ENCODE measurements at places on chromosomes 4 and X.

- DNase-seq, result no peak
Measured at GRCh38 chrX:10095698-10096432, 60.9 kb upstream of the CLCN4 start.

DNA sequence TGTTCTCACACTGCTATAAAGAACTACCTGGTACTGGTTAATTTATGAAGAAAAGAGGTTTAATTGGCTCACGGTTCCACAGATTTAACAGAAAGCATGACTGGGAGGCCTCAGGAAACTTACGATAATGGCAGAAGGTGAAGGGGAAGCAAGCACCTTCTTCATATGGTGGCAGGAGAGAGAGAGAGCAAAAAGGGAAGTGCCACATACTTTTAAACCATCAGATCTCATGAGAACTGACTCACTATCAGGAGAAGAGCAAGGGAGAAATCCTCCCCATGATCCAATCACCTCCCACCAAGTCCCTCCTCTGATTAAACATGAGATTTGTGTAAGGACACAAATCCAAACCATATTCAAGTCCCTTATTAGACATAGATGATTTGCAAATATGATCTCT, 12.3 kb upstream of the RAP2C start:
- DNase-seq, result no peak

DNA sequence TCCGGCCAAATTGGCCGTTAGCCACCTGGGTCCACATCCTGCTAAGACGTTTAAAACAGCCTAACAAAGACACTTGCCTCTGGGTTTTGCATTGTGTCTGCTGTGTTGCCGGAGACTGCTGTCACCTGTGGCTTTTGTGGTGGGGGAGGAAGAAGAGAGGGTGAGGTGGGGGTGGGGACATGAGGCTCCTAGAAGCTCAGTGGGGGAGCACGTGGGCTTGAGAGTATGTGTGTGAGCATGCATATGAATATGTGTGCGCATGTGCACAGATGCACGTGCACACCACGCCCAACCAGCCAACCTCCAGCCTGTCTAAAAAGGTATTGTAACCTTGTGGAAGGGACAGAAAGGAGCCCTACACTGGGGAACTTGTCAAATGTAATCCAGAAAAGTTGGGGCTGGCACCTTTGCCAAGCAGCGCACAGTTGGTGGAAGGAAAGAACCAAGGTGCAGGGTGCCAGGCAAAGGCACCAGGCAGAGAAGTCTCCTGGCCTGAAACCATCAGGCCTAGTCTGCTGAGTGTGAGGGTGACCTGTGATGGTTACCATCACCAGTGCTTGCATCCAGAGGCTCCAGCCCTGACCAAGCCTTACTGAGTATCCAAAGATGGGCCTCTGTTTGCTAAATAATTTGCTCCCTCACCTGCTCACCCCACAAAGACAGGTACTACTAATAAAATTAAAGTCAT, 10.1 kb upstream of the SASH3 start:
- peak; percentile 88 for DNase-seq

GRCh38 chr4:7040765-7041164, 2.4 kb upstream of the TADA2B start:
- DNase-seq, result no peak

DNA sequence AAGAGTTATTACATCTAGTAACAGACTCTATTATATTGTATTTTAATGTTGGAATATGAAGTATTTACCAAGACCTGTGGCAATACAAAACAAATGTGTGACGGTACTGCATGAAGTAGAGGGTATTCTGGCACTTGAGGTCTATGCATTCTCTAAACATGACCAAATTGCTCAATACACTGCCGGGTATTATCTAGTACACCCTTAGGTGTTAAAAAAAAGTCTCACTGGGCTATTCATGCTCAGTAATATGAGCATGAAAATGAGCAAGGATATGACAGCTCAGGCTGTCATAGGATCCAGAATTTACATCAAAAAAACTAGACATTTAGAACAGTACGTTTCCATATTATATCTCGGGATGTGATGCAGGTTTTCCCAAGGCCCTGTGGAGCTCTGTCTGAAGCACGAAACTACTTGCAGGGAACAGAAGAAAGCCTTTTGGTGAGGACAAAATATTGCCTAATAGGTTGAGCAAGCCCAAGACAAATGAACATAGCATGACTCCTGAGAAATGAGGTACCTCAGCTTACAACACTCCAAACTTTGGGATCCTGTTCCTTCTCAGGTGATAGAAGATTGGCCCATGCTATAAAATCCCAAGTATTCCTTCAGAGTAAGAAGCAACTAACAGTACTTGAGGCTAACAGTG, 74.1 kb upstream of the MAOA start:
- no peak for DNase-seq

DNA sequence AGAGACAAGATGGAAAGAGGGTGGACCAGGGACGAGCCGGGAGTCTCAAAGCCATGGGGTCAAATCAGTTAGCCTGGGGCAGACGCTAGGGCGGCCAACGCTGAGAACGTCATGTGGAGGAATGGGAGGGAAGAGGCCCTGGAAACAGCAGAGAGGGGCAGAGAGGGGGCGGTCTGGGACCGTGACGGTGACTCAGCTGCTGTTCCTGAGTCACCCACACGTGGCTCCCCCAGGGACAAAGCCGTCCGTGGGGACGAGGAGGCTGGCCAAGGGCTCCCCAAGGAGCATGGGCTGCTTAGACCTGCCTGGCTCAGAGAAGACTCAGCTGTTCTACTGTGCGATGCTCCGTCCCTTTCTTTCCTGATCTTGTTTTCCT, 108.4 kb upstream of the LRPAP1 start:
- DNase-seq, result no peak

DNA sequence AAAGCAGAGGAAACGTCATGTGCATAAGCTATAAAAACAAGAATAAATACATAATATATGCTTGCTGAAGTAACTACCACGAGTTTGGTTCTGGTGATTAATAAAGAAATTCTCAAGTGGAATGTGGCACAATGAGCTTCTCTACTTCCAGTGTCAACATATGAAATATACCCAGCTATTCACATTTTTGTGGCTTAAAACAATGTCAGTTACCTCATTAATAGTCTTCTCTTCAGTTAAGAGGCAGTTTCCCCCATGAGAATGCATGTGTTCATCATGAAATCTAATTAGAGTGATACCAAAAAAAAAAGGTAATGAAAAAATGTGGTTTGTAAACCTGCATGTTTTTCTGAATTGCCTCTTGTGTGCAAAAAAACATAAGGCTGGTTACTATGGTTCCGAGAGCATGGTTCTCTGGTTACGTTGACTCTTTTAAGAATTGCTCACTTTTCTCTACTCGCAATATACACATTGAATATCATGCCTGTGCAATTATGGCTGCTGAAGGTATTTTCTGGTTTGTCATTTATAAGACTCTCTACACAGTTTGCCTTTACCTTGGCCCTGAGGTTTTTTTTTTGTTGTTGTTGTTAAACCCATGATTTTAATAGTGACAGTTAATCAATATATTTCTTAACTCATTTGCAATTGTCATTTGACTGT, 108.2 kb downstream of the PCDH7 start:
- DNase-seq, result no peak

GRCh38 chrX:101564651-101565050, 14.3 kb downstream of the ARMCX1 start:
- DNase-seq, result no peak

GRCh38 chr4:114272226-114272625, 292.8 kb upstream of the ARSJ start:
- no peak for DNase-seq

DNA sequence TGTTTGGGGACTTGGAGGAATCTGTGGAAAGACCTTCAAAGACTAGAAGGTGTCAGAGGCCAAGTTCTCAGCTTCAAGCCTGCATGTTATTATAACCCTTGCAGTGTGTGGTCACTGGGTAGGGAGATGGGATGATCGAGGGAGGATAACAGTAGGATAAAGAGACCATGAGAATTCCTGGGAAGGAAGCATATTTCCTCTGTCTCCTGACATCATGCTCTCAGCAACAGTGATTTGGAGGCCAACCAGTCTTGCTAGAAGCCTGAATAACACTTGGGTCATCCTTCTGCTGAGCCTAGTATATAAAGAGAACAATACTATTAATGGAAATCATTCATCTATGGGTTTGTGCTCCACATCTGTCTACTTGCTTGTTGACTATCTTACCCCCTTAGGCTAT, 40.9 kb upstream of the ANXA3 start:
- no peak for DNase-seq

- no peak for DNase-seq
Measured at GRCh38 chr4:25857403-25857802, 5.4 kb downstream of the SEL1L3 start.

DNA sequence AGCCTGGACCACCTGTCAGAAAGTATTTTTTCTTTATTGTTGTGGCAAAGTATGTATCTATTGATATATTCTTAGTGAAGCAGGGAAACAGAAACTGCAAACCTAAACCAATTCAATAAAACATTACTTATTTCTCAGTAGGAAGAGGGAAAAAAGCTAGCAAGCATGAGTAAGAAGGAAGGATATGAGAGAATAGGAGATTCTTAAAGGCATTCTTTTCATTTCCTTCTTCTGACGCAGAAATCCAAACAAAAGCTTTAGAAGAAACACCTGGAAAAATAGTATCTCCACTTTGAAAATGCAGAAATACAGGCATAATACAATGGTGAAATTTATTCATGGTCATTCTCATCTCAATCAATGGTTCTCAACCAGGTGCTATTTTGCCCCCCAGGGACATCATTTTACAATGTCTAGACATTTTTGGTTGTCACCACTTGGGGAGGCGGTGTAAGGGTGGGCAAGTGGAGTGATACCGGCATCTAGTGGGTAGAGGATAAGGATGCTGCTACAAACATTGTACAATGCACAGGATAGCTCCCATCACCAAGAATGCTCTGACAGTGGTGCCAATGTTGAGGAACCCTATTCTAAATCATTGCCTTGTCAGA, 21.7 kb upstream of the ATXN3L start:
- no peak for DNase-seq

- no peak for DNase-seq
Measured at GRCh38 chr4:27128443-27128842, 267.8 kb downstream of the STIM2 start.

GRCh38 chr4:113407409-113407808, 354.1 kb downstream of the CAMK2D start:
- no peak for DNase-seq

DNA sequence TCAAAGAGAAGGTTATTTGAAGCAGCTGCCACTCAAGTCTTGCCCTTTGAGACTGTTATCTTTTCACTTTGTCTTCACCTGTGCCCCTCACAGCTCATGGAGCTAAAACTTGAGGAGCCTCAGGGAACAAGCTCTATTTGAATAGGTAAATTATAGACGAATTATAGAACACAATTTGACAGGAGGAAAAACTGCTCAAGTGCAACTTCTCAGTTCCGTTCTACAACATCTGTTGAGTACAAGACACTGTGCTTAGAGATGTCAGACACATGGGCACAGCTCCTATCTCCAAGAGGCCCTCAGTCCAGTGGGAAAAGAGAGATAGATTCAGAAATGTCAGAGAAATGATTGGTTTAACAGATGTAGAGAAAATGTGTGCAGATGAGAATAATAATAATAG, 5.1 kb downstream of the PPP1R2C start:
- DNase-seq, result no peak

GRCh38 chr4:785332-786073, 40.4 kb downstream of the CPLX1 start:
- no peak for DNase-seq

- DNase-seq, result peak; percentile 74
Measured at GRCh38 chrX:72121383-72121782, 10.3 kb downstream of the RTL5 start.

- DNase-seq, result no peak
Measured at GRCh38 chr4:78688366-78688765, 87.8 kb upstream of the BMP2K start.

GRCh38 chr4:57405359-57405758, 295.2 kb upstream of the IGFBP7 start:
- DNase-seq, result no peak

- DNase-seq, result no peak
Measured at GRCh38 chr4:18676526-18676915, 655.0 kb upstream of the LCORL start.

DNA sequence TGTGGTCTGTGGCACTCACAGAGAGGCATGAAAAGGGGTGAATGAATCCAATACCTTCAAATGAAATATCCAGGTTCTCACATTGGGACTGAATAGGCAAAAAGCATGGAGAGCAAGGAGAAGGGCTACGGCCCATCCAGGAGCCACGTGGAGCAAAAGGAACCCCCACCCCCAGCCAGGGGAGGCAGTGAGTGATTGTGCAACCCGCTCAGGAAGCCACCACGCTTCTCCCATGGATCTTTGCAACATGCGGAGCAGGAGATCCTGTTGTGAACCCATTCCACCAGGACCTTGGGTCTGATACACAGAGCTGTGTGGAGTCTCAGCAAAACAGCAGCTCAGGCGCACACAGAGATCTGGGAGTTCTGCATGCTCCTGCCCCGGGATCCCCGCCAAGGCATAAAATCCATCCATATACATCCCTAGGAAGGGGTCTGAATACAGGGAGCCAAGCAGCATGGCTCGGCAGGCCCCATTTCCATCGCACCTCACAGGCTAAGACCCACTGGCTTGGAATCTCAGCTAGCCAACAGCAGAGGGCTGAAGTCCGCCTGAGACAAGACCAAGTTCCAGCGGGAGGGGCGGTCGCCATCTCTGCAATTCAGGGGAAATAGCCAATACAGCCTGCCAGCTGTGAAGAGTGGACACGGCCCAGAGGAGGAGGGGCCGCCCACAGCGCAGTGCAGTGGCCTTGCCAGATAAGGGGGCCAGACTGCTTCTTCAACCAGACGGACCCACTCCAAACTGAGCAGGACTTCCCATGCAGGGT, 80.2 kb downstream of the FGF16 start:
- no peak for DNase-seq

GRCh38 chr4:94368459-94368858, 25.8 kb upstream of the HPGDS start:
- DNase-seq, result no peak

DNA sequence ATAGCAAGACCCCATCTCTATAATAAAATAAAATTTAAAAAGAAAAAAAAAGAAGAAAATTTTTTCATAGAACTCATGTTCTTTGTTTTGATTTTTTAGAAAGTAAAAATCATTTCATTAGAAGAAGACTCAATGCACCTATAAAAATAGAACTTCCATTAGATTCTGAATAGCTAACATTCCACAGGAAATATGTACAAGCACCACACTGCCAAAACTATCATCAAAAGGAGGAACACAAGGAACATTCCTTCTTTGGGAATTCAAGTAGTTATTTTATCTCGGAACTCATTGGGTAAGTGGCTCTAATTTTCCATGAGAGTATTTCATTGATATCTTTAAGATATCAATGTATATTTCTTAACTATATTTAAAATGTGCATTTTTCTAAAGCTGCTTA, 157.6 kb downstream of the CAMK2D start:
- DNase-seq, result no peak

DNA sequence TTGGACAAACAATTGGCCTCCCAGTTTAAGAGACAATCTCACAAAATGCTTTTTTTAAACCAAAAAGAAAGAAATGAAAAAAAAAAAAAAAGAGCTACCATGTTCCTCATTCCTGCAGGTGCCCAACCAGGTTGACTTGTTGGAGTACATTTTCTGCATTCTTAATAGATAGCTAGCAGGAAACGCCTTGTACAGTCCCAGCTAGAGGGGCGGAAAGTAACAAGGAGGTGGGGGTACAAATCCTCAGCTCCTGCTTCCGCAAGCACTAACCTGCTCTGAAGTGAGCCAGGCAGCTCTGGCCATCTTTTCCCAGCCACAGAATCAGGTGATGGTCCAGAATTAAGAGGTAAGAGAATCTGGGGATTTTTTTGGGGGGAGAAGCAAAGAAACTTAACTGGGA, at the start of gene VGLL1:
Gene VGLL1, plus strand, starts transcription at position 265 of the 400 bp plus-strand sequence. CDS start 3,806 bp downstream, outside the sequence.
- DNase-seq, result no peak

All from hematopoietic multipotent progenitor cell (in vitro differentiated cells).